ENCODE measurements at places on chromosomes 2 and 18.

DNA sequence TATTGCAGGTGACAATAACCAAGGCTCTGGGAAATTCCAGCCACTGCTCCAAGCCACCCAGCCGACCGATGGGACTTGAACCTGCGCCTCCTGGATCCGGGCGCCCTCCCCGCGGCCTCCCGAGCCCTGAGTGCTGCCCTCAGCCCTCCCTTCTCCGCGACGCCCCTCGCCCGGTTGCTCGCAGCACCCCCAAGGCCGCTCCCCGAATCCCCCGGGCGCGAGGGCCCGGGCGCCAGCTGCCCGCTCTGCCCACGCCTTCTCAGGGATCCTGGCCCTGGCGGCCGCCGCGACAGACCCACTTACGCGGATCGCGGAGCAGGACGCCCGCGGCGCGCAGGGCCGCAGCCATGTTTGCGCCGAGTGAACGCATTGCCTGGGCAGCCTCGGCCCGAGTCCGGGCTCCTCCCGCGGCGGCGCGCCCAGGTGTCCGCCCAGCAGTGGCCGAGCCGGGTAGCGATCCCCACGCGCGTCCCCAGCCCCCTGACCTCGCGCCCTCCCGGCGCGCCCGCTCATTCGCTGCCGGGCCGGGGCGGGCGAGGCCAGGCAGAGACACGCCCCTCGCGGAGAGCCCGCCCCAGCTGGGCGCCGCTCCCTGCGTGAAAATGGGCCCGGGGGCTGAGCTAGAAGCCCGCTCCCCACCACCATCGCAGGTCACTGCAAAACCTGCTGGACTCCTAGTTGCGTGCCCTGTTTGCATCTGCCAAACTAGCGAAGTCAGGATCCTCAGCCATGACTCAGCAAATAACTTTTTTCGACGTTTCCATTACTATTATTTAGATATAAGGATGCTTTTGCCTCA, at the start of gene FECH:
TSS of gene FECH (minus strand) at position 452 of the 799 bp plus-strand sequence. CDS start at position 370, 82 bp downstream.
- peak; percentile 50 for DNase-seq

DNA sequence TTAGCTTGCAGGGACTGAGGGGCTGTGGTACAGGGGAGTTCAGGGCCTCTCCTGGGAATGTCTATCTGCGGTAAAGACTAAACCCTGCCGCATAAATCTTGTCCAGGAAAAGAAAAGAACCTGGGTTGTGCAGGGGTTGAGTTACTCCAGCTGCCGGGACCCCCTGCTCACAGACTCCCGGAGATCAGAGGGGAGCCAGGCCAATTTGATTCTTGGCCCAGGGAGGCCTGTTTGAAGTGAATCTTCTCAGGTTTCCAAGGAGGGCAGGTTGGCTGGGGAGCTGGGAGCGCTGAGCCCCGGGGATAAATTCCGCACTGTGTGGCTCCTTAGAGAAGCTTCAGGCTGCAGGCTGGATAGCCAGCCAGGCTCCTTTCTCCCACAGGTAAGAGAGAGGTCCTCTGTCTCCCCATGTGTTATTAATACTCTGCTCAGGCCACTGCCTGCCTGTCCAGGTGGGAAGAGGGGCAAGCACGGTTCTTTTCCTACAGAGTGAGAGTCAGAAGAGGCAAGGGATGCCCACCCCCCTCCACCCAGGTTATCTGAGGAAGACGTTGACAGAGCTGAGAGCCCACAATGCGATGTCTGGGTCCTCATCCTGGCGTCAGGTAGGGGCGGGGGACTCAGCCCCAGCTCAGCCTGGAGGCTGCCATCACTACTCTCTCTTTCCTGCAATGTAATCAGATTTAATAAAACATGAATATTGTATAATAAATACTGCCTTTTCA, 82.7 kb downstream of the LONRF2 start:
- no peak for DNase-seq

DNA sequence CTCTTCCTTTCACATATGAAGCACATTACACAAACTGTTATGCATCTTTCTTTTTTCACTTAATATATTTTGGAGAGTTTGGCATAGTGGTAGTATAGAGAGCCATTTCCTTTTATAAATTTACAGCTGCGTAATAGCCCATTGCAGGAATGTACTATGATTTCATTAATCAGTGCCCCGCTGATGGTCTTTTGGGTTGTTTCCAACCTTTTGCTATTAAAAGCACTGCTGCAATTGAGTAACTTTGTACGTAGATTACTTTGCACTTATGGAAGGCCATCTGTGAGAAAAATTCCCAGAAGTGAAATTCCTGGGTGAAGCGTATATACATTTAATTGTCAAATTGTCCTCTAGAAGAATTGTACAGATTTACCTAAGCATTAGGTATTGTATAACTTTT, 565.3 kb upstream of the ZNF804A start:
- no peak for DNase-seq

GRCh38 chr18:44229693-44230108, 451.0 kb upstream of the SETBP1 start:
- DNase-seq = no peak

- DNase-seq = no peak
Measured at GRCh38 chr18:34942276-34942675, 98.9 kb upstream of the MAPRE2 start.

GRCh38 chr2:203104273-203104672, 89.6 kb downstream of the NBEAL1 start:
- no peak for DNase-seq

DNA sequence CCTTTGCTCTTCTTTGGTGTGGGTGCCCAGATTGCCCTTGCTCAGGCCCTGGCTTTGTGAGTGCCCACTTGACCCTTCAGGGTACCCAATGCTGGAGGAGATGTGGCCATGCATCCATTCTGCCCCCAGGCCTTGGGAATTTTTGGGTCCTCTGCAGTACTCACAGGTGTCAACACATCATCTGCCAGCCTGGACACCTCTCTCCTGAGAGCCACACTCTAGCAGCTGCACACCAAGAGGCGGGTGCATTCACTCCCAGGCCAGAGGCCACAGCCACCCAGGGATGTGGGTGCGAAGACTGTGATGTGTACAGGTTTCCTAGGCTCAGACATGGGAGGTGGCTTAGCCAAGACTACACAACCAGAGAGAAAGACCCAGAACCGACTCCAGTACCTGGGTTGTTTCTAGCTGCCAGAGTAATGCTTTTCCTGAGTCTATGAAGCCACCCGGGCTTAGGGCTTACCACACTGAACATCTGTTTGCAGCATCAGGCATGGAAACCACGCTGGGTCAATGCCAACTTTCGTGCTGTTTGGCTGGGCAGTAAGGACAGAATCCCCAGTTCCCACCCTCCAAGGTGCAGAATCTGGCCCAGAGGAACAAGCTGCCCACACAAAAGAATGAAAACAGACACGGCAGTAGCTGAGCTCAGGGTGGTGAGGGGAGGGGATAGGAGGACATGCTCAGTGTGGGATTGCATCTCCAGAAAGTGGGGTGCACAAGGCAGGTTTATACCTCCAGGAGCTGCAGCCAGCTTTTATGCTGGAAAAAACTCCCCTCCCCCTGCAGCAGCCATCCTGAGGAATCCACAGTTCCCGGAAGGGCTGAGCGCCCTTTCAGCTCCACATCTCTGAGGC, 40.1 kb downstream of the KCNF1 start:
- DNase-seq = no peak

DNA sequence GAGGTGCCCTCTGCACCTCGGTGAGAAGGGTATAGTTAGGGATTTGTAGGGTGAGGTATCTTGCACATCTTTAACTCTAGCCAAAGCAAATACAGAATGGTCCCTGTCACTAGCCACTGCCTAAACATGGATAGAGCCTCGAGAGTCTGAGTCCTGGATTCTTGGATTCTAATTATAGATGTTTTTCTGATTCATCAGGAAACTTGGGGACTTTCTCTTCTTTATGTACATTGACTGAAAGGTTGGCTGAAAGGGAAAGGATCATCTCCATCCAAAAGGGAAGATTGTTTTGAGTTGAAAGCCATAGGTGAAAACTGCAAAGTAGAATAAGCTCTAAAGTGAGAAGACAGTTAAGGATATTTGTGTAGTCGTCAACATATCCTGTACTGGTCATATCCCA, 8.2 kb downstream of the STK36 start:
- DNase-seq = no peak

- peak; percentile 57 for DNase-seq
Measured at GRCh38 chr2:111995148-111995547, 59.9 kb upstream of the TMEM87B start.

- no peak for DNase-seq
Measured at GRCh38 chr2:141703501-141703900, 427.3 kb downstream of the LRP1B start.

Measured in Caco-2 (cell line).